ENCODE measurements at places on chromosomes 2 and 18.

DNA sequence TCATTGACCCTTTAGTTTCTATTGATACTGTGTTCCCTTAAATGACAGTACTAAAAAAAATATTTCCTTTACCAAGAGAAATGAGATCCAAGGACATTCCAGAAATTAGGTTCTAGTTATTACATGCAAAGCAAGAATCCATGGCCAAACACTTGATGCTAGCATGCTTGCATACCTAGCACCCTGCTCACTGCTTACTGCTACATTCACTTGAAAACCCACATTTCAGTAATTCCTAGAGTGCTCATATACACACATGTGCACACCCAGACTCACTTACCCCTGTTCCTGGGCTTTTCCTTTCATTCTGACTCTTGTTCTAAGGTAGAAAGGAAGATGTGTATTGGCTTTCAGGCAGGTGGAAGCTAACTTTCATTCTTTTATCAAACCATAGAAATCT, 395.9 kb downstream of the THSD7B start:
- DNase-seq: no peak

DNA sequence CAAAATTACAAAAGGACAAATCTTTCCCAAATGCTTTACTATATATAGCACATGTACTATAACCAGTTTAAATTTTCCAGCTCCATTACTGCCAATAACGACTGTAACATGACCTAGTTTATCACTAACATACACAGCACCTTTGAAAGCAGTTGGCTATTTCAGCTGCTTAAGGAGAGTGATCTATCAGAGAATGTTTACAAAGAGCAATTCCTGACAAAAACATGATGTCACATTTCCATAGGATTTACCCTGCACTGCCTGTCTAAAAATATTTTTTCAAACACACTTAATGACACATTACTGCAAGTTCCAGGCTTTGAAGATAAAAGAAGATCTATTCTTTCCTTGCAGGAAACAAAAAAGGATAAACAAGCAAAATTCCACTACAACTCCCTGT, 40.6 kb downstream of the ZNF516 start:
- DNase-seq: no peak

DNA sequence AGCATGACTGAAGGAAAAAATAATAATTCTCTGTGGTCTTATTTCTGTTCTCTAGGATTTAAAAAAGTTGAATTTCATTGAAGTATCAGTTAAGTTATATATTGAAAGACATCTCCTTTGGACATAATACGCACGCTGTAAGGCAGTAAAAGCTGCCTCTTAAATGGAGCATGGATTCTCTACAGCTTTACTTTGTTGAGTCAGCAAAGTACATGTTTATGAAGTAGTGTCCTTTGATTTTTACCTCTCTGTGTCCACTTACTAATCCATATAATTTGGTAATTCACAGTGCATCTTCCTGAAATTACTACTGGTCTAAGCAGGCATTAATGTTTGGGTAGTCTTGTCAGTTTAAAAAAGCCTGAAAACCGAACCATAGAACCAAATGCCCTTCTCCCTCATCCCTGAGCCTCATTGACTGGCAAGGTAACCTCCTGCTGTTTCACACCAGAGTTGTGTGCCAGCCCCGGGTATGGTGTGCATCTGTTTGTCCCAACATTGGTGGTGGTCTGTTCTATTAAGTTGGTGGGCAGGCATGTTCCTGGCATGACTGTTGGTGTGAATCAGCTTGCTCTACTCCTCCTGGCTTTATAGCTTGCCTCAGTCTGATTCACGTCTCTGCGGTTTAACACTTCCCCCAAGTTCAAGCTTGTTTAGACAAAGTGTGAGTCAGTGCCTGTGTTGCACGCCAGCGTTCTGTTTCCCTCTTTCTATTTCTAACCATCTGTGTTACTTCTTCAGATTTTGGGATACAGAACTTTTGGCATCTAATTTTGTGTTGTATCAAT, 71.0 kb upstream of the ITM2C start:
- peak; percentile 52 for DNase-seq

- DNase-seq: no peak
Measured at GRCh38 chr18:77099485-77100370, 32.9 kb downstream of the MBP start.

- DNase-seq: no peak
Measured at GRCh38 chr2:239283961-239284795, 116.6 kb downstream of the HDAC4 start.

DNA sequence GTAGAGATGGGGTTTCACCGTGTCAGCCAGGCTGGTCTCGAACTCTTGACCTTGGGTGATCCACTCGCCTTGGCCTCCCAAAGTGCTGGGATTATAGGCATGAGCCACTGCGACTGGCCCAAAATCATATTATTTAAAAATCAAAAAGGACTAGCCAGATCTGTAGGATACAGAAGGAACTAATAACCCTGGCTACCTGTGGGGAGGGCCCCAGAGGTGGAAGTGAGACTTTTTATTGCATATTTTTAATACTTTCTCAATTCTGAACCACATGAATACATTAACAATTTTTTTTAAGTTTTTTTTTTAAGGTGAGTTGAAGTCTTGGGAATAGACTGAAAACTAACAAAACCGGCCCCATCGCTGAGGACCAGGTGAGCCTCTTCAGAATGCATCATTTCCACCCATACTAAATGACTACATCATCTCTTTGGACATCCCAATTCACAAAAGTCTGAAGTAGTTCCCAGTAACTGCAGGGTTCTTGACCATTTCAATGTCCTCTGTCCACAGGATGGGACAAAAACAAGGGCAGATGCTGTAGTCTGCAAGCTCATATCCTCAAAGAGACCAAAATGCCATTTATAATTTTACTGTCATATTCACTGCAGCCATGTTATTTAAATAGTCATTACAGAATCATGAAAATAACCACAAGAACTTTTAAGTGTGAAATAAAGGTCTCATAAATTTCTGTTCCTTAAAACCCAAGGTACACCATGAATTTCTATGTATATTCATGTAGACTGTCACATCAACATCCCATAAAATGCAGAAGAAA, 21.4 kb downstream of the RPL31 start:
- no peak for DNase-seq

DNA sequence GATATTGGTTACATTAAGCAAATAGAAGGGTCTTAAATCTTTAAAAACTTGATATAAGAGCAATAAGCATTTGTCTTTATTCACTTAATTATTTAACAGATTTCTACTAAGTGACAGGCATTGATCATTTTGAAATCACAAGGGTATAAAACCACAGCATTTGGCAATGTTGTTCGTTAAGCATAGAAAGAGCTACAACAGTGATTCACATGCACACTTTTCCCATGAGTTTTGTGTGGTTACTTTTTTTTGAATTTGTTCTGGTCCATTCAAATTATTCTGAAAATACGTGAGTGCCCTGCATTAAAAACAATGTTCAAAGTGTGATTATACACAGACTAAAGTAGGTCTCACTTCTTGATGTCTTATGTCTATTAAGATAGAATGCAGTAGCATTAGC, 52.2 kb downstream of the LYPD6B start:
- no peak for DNase-seq

DNA sequence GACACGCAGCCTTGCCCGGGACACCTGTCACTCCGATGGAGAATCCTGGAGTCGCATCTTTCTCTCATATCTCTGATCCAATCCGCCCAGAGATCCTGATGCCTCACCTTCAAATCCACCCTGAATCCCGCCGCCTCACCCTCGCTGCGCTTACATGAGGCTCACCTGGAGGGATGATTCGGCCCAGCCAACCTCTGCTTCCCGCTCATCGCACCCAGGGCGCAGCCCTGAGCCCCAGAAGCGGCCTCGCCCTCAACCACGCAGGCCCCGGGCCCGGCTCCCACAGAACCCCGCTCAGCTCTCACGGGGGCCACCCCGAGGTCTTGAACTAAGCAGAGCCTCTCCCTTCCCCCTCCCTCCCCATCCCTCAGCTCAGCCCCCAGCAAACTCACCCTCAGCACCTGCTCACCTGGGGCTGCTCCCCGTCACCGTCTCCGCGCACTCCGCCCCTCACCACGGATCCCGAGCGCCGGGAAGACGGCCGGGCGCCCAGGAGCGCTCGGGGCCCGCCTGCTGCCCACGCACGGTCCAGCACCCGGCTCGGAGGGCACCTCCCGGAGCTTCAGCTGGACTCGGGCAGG, 160.0 kb downstream of the NDUFA10 start:
- no peak for DNase-seq

DNA sequence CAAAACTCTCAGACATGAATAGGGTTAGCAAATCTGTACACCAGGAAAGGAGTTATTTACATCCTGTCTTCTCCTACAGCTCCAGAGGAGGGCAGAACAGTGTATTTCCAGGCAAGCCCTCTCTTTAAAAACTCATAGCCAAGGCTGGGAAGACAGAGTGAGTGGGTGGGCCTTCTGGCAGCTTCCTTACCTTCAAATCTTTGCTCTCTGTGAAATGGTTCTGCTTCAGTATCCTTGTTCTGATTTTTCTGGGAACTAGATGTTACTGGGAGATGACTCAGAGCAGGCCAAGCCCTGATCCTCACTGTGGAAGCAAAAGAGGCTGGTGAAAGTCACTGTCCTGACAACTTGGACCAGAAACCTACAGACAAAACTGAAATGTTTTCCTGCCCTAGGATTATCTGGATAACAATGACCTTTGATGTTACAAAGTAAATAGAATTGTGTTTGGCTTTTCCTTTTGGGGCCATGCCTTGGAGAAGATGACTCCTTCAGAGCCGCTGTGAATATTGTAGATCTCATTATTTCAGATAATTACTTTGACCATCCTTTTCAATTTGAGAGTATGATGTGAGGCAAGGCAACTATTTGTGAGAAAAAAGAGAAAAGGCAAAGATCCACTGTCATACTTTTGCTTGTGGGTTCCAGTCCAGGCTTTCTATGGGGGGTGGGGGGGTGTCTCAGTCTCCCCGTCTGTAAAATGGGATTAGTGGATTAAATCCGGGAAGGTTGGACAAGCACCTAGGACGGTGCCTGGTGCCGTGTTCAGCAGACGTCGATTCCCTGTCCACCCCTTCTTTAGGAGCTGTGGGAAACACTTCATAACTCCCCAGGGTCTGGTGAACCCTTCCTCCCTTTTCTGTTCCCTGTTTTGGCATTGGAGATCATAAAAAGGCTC, 644 bp upstream of the QPCT start:
- DNase-seq: no peak

GRCh38 chr18:2304378-2305175, 266.7 kb downstream of the METTL4 start:
- no peak for DNase-seq

GRCh38 chr2:128439031-128439790, 120.5 kb upstream of the HS6ST1 start:
- no peak for DNase-seq

DNA sequence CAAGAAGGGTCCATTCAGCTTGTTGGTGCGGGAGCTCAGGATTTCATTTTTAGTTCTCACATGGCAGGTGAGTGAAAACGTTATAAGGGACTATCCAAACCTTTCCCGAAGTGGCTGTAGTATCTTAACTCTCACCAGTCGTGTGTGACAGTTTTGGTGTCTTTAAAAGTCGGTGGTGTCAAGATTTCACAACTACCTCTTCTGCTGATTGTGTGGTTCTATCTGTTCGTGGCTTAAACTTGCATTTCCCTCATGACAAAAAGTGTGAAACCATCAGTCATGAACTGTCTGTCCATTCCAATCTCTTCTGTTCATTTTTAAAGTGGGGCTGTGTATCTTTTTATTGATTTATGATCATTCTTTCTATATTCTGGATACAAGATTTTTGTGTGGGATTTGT, 3.8 kb upstream of the AQP12B start:
- no peak for DNase-seq

DNA sequence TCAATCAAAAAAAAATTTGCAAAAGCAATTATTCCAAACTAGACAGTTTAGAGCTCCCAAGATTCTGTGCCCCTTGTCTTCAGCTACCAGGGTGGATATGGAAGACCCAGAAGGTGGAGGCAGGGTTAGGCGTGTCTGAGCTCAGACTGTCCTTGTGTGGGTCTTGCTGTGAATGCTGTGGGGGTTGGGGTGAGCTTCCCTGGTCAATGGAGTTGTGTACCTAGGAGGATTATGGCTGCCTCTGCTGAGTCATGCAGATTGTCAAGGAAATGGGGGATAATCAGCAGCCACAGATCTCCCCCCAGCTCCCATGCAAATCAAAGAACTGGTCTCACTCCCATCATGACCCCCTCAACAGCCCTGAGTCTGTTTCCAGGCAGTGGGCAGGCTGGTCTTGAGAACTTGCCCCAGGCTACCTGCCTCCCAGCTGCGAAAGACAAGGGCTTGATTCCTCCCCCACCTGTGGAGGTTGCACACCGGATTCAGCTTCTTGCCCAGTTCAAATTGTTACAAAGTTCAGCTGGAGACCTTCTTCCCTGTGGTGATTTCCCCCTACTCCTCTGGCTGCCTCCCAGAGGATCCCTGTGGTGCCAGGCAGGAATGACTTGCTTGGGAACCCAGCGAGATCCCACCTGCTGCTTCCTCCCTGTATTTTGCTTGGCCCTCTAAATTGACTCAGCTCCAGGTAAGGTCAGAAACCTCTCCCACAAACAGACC, 77.0 kb downstream of the RAD51AP2 start:
- no peak for DNase-seq

GRCh38 chr2:37324536-37324785, 172 bp downstream of the PRKD3 start:
- DNase-seq: peak; percentile 70

GRCh38 chr2:144512891-144513351, 7.0 kb downstream of the ZEB2 start:
- DNase-seq: no peak

DNA sequence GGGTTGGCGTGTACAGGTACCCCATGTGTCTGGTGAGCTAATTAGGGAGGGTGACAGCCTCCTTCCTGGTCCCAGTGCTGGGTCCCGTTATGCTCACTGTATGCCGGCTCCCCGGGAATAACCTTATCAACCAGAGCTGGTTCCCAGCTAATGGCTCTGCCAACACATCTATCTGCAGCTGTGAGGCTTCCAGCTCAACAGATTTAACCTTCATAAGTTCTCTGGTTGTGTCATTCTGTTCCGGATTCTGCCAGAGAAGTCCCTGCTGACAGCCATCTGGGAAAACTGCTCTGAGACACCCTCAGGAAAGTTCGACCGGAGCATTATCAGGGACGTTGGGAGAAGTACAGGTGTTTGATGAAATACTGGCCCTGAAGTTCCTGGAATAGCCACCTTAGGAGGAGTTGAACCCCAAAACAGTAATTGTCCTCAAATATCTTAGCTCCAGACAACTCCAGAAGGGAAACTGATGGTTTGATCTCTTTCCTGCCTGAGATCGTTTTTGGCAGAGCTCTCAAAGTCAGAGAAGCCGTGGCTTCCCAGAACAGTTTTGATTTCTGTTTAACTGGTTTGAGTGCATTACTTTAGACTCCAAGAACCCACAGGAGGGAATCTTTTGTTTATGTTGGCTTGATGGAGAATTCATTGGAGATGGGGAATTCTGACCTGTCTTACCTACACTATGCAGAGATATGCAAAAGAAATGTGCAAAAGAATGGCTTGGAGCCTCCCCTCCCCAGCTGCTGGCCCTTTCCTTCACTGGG, 39.4 kb upstream of the TXNDC2 start:
- no peak for DNase-seq

DNA sequence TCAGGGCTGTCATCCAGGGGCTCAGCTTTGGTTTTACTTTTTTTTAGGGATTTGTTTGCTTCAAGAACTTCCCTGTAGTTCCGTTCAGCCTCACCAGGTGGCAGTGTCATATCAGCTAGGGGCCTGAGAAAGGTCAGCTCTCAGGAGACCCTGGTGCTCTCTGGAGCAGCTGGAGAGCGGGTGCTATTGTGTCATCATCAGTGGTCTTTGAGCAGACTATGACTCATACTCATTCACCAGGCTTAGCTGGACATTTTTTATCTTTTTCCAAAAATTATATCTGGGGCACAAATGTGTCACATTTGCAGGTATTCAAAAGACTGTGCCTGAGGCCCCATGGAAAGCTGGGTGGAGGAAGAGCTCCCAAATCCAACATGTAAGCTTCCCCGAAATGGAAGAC, 24.4 kb downstream of the ZNF892 start:
- no peak for DNase-seq
